ENCODE measurements at places on chromosomes 2 and 18. TPM values are rescaled to one million over a fixed set of nuclear protein-coding genes. Genes with fewer than 3 reads are reported as not detected.

DNA sequence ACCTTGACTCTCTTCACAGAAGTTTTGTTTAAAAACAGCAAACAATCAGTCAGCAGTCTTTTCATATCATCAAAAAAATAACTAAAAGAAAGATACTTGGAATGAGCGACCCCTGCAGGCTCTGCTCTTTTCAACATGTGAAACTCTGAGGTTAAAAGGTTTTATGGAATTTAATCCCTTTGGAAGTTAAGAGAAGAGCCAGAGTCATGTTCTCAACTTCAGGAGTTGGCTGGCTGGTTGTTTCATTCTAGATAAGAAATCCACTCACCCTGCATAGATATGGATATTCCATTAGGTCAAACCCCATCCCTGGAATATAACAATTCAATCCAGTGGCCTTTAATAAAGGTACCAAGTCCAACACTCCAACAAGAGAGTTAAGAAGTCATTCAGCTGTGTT lies 115.6 kb upstream of the RMDN2 start:
- peak; percentile 72 for DNase-seq

The CDH20 gene
- 0.75 TPM for total RNA-seq

DNA sequence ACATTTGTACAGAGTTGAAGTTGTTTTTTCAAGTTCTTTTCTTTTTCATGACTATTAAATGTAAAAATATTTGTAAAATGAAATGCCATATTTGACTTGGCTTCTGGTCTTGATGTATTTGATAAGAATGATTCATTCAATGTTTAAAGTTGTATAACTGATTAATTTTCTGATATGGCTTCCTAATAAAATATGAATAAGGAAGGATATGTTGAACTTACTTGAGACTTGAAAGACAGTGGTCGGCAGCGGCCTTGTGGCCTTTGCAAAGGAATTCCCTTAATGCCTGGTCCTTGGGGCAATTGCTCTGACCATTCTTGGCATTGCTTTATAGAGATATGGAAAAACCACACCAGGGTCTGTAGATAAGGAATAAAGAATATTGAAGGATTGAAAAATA lies 25.9 kb upstream of the TMEM87B start:
- DNase-seq: no peak

The DSC1 gene
- total RNA-seq: not detected

DNA sequence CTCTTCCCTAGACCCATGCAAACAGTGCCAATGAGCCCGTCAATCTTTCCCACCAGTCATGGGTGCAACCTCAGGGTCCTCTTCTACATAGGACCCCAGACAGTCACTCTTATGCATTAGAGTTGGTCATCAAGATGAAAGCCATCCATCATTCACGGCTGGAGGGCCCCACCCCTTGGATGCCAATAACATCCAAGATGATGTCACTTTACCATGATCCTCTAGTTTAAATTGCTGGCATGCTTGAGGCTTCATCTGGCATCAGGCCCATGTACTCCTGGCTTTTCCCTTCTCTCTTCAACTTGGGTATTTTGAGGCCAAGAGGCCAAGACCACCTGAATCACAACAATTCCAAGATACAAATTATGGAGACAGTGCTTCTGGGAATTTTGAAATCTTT lies 91.1 kb upstream of the MAPK4 start:
- no peak for DNase-seq

The LOXHD1 gene
- 2.1 TPM for total RNA-seq

The FAM210A gene
- total RNA-seq: 28.1 TPM

The DSG1 gene
- not detected for total RNA-seq

DNA sequence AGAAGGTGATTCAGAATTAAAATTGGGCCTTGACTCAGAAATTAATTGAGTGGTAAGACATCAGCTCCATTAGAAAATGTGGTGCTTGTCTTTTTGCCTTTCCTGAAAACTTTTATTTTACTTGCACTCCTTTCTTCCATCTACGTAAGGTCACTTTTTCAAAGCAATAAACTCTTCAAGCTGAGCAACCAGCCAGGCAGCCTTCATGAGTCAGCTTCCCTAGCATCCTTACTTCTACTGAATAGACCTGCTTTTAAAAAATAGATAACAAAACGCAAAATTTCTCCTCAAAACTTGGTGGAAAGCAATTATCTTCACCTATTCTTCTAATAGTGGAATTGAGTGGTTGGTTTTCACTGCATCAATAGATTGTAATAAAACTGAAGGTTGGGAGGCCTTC lies 504.2 kb downstream of the ARHGAP15 start:
- no peak for DNase-seq

The LHCGR gene
- total RNA-seq: not detected

The RUFY4 gene
- total RNA-seq: not detected

DNA sequence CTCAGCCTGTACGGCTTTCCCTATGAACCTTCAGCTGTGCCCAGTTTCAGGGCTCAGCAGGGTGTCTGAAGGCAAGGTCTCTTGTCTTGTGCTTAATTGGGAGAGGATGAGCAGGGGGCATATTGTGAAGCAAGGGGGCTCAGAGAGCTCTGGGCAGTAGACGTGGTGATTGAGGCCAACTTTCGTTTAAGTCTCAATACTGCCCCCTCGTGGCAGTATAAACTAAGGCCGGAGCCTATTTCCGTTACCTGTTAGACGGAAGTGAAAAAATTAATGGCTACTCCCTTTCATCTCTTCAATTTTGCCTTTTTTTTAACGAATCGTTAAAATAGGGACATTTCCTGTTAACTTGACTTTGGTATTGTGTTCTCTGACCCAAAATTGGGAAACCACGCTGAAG lies 193.4 kb downstream of the TDRD15 start:
- DNase-seq: peak; percentile 81

GRCh38 chr18:48324651-48325050 lies 84.5 kb downstream of the ZBTB7C start:
- no peak for DNase-seq

The HOXD13 gene
- 0.35 TPM for total RNA-seq

- DNase-seq: peak; percentile 95
These were observed at the start of gene STEAP3 for GRCh38 chr2:119223521-119224390. STEAP3 (plus strand) TSS chr2:119223834; CDS start chr2:119231013, 7,179 bp downstream.

- no peak for DNase-seq
These were observed 264.5 kb downstream of the CD226 start for GRCh38 chr18:69683176-69683575.

GRCh38 chr2:68911246-68911645 lies 40.0 kb upstream of the BMP10 start:
- no peak for DNase-seq

DNA sequence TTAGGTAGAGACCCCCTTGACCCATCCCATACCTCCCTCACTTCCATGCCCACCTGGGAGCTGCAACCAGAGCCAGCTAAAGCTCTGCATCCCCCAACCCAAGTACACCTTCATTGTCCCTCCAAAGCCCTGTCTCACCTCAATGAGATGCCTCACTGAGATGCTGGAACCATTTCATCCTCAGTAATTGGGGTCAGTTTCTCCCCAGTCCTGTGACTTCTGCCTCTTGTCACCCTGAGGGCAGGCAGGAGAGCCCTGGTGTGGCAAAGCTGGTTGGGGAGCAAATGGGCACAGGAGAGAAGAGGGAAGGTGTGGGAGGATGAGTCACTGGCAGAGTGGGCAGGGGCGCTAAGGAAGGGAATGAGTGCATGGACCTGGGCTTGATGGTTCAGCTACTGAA lies 27.9 kb upstream of the NT5DC4 start:
- DNase-seq: no peak

The AFF3 gene
- total RNA-seq: 0.62 TPM

- DNase-seq: peak; percentile 98
These were observed at the start of gene C1D for GRCh38 chr2:68062680-68063387. C1D (minus strand) TSS chr2:68063004; CDS start chr2:68047310, 15,694 bp downstream.

DNA sequence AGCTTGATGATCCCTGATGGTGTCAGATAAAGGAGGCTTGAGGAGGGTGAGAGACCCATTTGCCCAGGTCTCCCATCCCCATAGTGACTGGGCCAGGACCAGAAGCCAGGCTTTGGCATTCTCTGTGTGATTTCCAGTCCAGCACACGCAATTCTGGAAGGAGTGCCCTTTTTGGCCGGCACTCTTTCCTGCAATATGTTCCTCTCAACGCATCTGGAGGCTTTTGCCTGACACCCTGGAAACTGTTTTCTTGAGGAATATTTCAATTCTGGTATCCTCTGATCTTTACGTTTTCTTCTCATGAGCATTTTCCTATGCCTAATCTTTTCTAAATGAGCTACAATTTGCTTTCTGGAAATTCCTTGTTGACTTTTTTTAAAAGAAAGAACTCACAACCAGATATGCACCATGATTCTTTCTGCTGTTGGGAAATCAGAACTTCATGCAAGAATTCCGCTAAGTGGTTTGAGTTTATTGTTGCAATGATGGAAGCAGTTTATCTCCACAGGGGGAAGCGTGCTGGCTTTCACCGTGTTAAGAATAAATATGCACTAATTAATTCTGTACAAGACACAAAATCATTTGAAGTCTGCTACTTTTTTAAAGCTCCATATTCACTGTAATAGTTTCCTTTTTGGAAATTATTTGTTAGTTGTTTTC lies 143.7 kb downstream of the NAPG start:
- no peak for DNase-seq

DNA sequence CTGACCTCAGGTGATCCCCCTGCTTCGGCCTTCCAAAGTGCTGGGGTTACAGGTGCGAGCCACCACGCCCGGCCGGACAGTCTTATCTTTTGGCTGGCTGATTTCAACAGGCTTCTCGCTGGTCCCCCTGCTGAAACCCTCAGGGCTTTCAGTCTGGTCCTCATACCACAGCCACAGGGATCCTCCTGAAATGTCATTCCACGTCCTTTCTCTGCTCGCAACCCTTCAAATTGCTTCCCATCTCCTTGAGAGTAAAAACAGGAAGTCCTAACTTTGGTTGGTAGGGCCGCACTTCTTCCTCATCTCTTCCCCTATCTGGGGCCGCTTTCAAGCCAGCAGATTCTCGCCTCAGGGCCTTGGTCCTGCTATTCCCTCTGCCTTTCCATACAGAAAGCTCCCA lies 1.4 kb upstream of the CAB39 start:
- DNase-seq: no peak

GRCh38 chr2:142874293-142874814 lies 3.1 kb upstream of the KYNU start:
- no peak for DNase-seq

GRCh38 chr2:207530160-207531031 lies 634 bp downstream of the CREB1 start:
- peak; percentile 65 for DNase-seq

DNA sequence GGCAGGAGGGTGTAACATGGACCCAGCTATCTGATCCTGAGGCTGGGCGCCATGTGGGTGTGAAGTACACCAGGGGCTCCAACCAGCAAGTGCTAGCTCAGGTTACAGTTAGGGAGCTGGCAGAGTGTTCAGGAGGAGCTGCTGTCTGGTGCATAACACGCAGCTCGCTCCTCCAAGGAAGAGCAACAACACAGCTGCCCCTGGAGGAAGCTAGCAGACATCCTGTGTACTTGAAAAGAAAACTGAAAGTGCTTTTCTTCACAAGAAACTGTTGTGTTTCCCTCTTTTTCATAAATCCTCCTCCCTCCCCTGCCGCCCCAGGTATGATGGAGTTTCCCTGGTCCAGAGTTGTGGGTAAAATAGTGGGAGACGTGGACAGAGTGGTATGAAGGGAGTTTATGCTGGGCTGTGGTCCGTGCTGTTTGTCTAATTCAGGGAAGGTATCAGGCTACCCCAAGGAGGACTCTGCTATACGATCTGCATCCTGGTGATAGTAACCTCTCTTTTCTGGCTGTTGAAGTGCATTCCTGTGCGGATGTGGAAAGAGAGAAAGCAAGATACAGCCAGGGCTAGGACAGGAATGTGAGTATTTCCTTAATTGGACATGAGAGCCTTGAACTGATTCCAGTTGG lies 6.1 kb upstream of the LBH start:
- peak; percentile 49 for DNase-seq

DNA sequence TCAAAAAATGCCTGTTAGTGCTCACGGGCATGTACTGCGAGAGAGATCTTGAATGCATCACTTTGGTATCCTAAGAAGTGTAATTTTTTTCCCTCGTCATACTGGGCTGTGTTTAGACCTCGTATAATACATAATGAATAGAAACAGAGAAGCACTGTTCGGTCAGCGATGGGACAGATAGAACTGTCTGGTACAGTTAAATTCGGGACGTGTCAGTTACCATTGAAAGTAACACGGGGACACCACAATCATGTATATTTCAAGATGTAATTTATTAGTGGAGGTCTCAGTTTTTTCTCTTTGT lies 1.8 kb downstream of the PKP4 start:
- DNase-seq: no peak

DNA sequence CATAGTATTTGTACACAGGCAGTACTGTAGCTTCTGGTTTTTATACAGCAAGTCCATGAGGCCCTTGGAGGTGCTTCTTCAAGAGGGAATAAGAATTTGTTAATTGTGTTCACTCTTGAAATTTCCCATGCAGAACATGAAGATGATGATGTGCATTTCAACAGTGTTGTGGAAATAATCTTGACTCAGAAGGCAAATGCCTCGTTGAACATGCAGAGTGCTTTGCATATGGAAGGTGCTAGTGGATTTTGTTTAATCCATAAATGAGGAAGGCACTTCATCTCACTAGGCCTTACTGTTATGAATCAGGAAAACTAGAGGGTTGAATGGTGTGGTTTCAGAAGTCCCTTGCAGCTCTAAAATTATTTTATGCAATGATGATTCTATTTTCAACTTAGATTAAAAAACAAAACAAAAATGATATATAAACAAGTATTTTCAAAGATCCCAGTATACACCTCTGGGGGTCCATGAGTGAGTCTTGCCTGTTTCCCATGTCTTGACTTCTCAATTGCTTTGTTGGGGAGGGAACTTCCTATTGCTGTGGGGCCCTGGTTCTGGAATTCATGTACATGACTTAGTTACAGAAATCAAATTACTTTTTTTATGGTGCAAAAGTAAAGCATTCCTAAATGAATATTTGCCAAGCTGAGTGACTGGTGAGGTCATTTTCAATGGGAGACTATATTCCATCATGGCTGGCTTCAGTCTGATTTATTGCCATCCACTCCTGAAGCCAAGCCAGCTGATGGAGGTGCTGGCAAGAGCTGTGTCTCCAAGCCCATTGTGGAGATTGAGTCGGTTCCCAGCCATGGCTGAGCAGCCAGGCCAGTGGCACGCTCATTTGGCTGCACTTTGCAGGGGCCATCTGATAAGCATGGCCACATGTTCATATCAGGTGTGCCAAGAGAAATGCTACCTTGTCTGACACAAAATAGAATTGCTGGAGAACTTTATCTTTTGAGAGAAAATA lies 56.5 kb downstream of the MGAT5 start:
- DNase-seq: no peak

The TEKT4 gene
- not detected for total RNA-seq

GRCh38 chr2:72117718-72118117 lies 29.9 kb downstream of the CYP26B1 start:
- DNase-seq: peak; percentile 19

GRCh38 chr18:12851716-12852115 lies 32.3 kb downstream of the PTPN2 start:
- no peak for DNase-seq

The ASAP2 gene
- 9.4 TPM for total RNA-seq

The LONRF2 gene
- 0.40 TPM for total RNA-seq

DNA sequence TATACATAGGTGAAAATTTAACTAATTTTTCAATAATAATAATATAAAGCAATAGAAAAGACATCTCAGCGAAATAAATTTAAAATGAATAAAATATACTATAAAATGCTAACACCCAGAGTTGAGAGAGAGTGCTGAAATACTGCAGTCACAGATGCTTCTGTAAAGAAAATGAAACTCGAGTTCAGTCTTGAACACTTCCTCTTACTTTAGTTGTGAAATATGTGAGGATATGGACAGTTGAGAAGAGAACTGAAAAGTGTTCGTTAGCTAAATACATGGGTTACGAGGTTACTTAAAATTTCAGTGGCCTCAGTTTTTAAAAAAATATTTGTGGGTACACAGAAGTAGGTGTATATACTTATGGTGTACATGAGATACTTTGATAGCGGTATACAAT lies 106.8 kb downstream of the DNAH7 start:
- no peak for DNase-seq
